ENCODE measurements at places on chromosomes 1 and 21.

GRCh38 chr1:237205400-237206064 lies 163.5 kb downstream of the RYR2 start:
- no peak for DNase-seq

DNA sequence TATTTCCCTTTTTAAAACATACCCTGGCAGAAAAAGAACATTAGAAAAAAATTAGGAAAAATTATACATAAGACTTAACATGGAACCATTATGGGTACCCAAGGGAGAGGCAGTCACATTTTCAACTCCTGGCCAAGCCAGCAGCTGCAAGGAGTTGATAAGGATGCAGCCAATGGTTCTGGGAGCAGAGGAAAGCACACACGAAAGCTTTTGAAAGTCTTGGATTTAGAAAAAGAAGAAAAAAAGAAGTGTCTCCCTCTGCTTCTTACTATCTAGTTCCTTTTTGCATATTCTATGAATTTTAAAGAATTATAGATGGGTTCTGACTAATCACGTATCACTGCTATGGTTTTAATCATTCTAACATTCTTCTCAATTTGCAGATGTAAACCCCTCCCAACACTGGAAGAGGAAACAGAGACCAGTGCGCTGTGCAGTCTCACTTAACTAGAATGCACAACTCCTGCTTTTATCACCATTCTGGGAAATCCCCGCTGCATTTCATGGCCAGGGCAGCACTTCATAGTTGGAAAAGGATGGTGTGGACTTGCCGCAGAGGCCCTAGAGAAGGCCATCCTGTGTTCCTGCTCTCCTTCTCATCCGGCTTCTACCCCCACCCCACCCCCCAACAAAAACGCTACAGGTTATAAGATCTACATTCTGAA lies 2.7 kb upstream of the CD58 start:
- DNase-seq: no peak

GRCh38 chr1:25549273-25550154 lies 6.1 kb downstream of the LDLRAP1 start:
- no peak for DNase-seq

DNA sequence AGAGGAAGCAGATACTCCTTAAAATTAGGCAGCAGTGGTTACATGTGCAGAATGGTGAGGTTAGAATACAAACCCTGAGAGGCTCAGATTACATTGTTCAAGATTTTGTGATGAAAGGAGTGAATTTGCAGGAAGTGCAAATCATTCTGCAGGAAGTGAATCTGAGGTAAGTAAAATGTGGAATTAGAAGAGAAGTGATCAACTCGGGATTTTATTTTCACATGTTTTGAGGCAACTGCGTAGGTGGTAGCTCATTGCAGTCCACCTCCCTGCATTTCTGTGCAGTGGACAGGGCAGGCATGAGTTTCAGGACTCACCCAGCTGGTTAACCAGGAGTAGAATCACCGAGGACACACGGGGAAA lies 2.1 kb upstream of the PLA2G2C start:
- DNase-seq: no peak

DNA sequence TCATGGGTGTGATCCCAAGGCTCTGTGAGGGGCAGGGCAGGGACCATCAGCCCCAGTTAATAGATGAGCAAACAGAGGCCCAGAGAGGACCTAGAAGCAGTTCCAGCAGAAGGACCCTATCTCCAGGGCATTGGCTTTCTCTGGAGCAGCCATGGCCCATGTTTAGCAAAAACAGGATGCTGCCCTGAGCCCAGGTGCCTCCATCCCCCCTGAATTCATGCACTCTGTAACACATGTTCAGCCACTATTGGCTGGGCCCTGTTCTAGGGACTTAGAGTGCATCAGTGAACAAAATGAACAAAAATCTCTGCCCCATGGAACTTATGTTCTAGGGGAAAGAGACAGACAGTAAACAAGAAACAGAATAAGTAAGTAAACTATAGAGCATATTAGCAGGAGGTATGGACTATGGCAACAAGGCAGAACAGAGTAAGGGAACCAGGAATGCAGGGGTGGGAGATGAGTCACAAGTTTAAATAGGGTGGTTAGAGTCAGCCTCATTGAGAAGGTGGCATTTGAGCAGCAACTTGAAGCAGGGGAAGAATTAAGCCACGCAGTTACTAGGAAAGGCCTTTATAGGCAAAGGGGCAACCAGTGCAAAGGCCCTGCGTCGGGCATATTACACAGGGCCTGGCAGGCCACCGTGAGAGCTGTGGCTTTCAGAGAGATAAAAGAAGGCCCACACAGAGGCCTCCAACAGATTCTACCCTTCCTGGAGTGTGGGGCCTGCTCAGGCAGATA lies 185.9 kb upstream of the EDN2 start:
- no peak for DNase-seq

DNA sequence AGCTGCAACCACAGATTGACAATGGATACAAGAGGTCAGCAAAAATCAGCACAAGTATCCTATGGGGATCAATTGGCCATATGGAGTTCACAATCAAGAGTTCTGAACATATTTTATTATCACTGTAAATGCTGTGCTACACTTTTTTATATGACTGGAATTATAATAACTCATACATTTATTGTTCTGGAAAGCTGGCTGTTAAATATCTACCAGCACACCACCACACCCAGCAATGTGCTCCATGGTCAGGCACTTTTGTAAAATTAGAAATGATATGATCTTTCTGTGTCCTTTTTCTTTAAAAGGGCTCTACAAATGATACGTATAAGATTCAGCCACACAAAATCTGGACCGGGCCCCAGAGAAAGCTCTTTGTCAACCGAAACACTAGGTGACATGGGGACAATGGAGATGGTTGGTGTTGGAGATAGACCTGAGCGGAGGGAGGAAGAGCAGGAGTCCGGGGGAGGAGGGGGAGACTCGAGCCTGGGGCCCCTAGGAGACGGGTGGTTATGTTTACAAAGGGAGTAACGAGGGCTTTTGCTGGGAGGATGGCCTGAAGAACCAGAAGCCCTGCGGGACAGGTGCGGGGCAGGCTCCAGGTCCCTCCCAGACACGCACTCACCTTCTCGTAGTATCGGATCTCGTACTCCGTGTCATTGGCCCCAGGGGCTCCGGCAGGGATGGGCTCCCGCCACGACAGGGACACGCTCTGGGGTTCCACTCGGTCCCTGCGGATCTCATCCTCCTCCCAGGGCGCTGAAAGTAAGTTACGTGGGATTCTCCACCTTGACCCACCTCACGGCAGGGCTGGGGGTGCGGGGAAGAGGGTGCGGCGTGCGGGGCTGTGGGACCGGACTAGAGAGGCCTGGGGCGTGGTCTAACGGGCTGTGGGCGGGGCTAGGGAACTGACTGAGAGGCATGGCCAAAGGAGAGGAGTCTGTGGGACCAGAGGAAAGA lies 30.0 kb downstream of the EPHA10 start:
- DNase-seq: no peak

GRCh38 chr1:66606362-66607065 lies 72.6 kb downstream of the SGIP1 start:
- no peak for DNase-seq

DNA sequence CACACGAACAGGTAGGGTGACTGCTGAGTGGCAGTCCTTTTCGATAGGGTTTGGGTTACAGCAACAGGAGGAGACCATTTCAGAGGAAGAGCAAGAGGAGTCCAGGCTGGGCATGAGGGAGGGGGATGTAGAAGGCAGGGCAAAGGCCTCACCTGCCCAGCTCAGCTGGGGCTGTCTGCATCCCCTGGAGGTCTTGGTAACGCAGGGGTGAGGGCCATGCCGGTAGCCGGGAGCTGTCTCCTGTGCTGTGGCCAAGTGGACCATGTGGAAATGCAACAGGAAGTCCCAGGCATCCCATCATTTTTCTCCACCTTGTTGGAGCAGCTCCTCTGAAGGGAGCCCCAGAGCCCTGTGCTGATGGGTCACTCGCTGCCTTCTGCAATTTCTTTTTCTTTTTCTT lies 105.4 kb upstream of the C1orf174 start:
- DNase-seq: no peak
